ENCODE measurements at places on chromosomes 5 and 9.

DNA sequence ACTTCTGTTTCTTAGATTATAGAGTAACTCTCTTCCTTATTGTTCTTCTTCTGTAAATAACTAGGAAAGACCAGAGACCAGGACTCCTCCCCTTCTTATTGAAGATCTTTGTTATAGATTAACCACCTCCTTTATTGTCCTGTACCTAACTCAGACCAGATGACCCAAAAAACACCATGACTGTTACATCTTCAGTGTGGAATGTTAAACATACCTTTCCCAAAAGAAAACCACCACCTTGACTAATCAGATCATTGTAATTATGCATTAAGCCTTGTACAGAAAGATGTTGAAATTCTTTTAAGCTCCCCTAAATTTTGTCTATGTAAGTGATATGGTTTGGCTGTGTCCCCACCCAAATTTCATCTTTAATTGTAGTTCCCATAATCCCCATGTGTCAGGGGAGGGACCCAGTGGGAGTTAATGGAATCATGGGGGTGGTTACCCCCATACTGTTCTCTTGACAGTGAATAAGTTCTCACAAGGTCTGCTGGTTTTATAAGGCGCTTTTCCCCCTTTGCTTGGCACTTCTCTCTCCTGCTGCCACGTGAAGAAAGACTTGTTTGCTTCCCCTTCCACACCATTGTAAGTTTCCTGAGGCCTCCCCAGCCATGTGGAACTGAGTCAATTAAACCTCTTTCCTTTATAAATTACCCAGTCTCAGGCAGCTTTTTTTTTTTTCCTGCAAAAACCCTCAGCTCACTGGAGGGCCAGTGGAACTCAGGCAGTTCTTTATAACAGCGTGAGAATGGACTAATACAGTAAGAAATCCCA, 26.3 kb downstream of the ARSB start:
- no peak for DNase-seq

DNA sequence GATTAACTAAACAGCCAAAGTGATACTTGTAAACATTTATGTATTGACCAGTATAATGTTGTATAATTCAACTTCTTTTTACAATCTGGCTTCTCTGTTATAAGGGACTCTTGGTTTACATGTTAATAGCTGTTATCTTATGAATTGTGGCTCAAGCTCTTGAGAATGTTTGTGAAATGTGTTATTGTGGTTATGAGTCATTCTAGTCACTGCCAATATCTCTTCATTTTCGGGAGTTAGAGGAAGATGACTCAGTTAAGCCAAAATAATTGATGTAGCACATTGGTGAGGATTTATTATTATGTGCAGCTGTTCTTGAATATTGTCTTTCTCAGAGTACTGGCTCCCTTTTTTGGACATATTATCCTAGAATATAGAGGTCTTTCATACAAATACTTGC, 655.2 kb upstream of the RIOK2 start:
- no peak for DNase-seq

GRCh38 chr5:57891443-57891842, 408.8 kb upstream of the ACTBL2 start:
- no peak for DNase-seq

- DNase-seq, result no peak
Measured at GRCh38 chr9:33329117-33329563, 38.8 kb downstream of the NFX1 start.

DNA sequence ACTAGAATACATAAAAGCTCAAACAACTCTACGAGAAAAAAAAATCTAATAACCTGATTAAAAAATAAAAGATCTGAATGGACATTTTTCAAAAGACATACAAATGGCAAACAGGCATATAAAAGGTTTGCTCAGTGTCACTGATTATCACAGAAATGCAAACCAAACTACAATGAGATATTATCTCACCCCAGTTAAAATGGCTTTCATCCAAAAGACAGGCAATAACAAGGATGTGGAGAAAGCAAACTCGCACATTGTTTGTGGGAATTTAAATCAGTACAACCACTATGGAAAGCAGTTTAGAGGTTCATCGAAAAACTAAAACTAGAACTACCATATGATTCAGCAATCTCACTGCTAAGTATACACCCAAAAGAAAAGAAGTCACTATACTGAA, 20.8 kb downstream of the UGT3A2 start:
- no peak for DNase-seq

- DNase-seq, result no peak
Measured at GRCh38 chr5:151798674-151799073, 26.9 kb downstream of the G3BP1 start.

DNA sequence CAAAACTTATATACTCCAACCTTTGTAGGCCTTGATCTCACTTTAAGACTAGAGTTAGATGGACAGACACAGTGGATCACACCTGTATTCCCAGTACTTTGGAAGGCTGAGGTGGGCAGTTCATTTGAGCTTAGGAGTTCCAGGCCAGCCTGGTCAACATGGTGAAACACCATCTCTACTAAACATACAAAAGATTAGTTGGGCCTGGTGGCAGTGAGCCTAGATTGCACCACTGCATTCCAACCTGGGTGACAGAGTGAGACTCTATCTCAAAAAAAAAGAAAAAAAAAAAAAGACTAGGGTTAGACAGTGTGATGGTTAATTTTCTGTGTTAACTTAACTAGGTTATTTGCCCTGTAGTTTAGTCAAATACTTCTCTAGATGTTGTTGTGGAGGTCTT, 74.1 kb downstream of the CFAP95 start:
- no peak for DNase-seq

DNA sequence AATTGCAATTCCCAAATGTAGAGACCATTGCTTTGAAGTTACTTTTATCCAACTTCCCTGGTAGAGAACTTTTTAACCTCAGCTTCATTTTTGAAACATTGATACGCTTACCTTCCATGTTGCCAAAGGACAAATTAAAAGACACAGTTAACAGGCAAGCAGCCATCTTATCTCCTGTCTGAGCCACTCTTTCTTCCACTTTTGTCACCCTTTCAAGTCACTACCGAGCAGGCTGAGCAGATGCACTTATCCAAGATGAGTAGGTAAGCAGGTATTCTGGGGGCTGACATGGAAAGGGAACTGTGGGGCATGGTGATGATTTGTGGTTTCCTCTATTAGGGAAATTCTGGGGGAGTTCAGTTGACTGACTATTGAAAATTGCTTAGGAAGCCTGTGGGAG, 66.7 kb downstream of the DOCK2 start:
- no peak for DNase-seq

- DNase-seq, result no peak
Measured at GRCh38 chr5:157817387-157817702, 41.6 kb downstream of the CLINT1 start.

GRCh38 chr9:92133949-92134604, 18.9 kb upstream of the SPTLC1 start:
- peak; percentile 82 for DNase-seq

DNA sequence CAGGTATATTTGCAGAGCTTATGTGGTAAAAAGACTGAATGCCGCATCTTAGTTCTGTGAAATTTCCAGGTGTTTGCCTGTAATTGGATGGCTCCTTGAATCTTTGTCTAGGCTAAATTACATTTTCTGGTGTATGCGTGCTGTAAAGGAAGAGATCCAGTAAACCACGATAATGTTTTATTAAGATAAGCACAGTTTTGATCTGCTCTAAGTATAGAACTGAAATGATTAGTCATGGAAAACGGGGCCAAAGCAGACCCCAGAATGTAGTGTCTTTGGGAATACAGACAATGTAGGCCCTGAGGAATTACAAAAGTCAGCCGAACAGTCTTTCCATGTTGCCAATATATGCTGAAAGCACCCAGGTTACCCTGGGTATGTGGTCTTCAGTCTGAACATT, 257.3 kb downstream of the FANCC start:
- no peak for DNase-seq

- DNase-seq, result no peak
Measured at GRCh38 chr9:13274886-13275641, 4.4 kb downstream of the MPDZ start.

GRCh38 chr5:129972465-129973141, 68.3 kb downstream of the CHSY3 start:
- DNase-seq, result no peak

DNA sequence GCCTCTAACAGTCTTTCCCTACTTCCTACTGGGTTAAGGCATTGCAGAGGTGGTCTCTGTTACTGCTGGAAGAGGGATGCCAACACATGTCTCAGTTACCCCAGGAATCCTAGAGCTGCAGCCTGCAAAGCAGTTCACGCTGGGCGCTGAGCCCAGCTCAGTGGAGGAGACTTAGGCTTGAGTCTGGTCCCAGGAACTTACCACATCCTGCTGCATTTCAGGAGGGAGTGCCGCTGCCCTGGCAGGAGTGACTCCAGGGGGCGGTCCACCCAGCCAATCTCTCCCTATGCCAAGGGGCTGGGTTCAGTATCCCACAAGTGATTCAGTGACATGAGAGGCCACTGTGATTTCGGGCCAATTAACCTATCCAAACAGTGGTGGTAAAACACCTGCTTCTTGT, 7.6 kb downstream of the TTC16 start:
- no peak for DNase-seq

DNA sequence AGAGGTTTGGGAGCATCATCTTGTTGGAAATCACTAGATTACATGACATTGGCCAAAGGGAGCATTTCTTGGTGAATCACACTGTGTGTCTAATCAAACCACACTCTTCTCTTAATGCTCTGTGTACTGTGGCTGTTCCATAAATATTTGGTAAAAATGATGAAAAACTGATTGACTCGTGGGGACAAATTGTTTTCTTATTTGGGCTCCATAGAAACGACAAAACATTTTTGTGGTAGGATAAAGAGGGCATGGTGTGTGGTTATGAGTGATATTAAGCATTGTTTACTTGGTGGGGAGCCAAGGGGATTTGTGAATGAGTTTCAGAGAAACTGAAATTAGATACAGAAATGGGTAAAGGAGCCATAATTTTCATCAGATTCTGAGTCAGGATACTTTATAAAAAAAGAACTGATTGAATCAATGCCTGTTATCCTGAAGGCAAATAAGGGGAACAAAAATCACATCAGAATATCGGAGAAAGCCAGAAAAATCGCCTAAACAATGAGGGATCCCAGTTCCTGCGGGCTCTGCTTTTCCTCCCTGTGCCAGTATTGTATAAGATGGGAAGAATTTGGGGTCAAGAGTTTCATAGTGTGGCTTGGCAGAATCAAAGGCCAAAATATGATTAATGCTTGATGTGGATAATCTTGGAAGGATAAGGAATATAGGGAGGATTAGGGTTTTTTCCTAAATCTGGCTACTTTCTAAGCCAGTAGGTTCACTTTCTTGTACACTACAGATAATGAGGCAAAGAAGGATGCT, 33.3 kb downstream of the FBXL7 start:
- no peak for DNase-seq

DNA sequence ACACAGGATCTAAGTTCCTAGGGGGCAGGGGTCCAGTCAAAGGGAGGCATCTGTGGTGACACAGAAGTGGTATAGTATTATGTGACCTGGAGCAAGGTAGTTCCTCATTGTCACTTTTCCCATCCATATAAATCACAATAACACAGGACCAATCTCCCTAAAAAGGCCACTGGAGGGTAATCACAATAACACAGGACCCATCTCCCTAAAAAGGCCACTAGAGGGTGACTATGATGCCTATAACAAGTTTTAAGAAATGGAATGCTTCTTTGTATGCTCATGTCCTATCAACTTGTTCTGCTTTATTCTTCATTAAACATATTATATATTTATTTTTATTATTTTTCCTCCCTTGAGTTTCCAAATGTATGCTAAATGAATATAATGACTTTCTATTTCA, 254.6 kb downstream of the ASTN2 start:
- DNase-seq, result no peak

- DNase-seq, result no peak
Measured at GRCh38 chr9:78812665-78813064, 515.7 kb downstream of the PSAT1 start.

GRCh38 chr5:130995254-130995515, 169.9 kb downstream of the HINT1 start:
- DNase-seq, result no peak

- DNase-seq, result no peak
Measured at GRCh38 chr9:35272989-35273388, 111.2 kb downstream of the UNC13B start.

DNA sequence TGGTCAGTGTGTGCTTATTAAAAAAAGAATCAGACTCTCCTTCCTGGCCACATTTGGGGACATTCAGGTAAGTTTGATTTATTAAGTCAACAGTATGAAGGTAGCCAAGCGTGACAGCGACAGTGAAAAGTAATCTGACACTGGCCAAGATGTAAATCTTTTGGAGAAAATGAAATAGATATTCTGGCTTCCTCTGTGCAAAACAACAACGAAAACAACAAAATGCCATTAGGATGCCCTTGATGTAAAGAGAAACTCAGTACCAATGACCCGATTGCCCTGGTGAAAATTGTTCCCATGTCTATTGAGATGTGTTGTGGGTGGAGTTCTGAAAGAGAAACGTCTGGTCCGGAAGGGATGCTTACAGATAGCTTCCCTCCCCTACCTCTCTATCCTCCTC, 267.8 kb downstream of the MAT2B start:
- no peak for DNase-seq

GRCh38 chr9:36258208-36258995, at the start of gene GNE:
Gene GNE (minus strand): TSS chr9:36258448. CDS start chr9:36249355, 9,093 bp downstream.
- DNase-seq, result peak; percentile 96

GRCh38 chr9:126377536-126377935, 50.9 kb downstream of the MVB12B start:
- no peak for DNase-seq

DNA sequence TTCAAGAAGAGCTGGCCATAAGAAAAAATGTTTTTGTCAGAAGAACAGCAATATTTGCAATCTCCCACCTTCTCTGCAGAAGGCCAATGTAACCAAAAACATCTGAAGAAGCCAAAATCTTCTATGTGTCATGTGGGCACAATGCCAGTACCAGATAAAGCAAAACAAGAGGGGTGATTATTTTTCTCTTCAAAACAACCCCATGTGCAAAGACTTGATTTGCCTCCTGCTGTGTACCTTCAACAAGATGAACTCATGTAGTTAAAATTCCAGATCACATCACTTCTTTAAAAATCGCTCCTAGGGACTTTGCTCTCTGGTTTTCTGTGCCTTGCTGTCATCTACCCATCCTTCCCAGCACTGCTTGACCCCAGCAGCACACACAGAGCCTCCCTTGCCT, 134.0 kb upstream of the MAP3K1 start:
- DNase-seq, result no peak

DNA sequence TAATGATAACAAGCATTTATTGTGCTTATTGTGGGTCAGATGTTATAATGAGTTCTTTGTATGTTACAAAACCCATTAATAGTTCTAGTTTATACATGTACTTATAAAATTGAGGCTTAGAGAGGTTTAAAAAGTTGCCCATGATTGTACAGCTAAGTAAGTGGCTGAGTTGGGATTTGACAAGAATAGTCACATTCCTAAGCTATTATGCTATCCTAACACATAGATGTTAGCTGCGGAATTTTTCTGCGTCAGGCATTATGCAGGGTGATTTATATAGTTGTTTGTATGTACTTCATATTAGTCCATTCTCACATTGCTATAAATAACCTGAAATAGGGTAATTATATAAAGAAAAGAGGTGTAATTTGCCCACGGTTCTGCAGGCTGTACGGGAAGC, 12.5 kb downstream of the COMMD10 start:
- no peak for DNase-seq

GRCh38 chr5:5062525-5063302, 77.4 kb upstream of the ADAMTS16 start:
- DNase-seq, result no peak

GRCh38 chr5:173750538-173751265, 134.3 kb upstream of the BOD1 start:
- DNase-seq, result no peak

GRCh38 chr5:96408210-96408777, 24.8 kb downstream of the PCSK1 start:
- DNase-seq, result no peak
